ENCODE measurements at places on chromosomes 11 and 22.

DNA sequence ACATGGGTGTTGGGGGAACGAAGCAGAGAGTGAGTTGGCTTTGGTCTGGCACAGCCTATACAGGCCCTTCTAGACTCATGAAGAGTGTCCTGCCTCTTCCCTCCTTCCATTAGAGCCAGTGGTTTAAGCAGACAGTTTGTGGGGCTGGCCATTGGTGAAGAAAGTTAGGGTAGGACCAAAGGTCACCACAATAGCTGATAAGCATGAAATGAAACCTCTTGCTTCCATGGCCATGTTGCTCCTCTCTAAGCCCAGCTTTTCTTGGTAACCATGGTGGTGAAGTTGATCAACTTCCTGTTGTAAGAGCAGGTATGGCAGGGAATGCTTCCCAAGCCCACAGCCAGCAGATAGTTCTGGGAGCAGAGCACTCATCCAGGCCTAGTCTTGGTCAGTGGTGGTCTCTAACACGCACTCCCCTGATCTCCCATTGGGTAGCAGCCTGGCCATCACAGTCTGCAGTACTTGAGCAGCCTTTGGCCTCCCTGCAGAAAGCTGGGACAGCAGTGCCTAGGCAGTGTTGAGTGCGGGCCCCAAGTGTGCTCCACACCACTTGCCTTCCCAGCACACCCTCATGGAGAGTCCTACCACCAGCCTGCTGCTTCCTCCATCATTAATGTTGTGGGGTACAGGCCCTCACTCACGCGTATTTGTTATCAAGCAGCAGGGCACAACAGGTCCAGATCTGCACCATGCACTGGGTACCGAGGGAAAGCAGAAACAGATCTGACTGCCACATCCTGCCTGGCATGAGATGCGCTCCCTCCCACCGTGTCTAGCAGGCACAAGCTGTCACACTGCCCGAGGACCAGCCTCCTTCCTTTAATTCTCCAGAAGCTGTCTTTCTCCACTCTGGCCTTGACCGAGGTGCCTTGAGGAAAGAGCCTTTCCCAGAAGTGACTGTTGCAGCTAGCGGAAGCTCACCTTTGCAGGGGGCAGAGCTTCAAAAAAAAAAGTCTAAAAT lies 65.8 kb upstream of the SUSD2 start:
- no peak for DNase-seq

DNA sequence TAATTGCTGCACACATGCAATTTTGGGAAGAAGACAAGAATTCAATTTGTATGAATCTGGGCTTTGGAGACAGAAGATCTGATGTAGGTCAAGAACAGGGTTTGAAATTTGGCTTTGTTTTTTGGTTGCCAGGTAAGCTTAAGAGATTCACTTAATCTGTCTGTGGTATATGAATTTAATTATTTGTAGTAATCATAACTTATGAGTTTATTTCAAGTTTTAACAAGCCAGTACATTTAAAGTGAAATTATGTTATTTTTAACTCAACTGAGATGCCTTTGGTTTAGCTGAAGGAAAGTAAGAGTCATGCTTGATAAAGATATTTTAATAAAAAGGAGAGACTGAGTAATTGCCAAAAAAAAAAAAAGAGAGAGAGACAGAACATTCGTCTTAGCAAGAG lies 384.1 kb downstream of the LUZP2 start:
- DNase-seq: no peak

DNA sequence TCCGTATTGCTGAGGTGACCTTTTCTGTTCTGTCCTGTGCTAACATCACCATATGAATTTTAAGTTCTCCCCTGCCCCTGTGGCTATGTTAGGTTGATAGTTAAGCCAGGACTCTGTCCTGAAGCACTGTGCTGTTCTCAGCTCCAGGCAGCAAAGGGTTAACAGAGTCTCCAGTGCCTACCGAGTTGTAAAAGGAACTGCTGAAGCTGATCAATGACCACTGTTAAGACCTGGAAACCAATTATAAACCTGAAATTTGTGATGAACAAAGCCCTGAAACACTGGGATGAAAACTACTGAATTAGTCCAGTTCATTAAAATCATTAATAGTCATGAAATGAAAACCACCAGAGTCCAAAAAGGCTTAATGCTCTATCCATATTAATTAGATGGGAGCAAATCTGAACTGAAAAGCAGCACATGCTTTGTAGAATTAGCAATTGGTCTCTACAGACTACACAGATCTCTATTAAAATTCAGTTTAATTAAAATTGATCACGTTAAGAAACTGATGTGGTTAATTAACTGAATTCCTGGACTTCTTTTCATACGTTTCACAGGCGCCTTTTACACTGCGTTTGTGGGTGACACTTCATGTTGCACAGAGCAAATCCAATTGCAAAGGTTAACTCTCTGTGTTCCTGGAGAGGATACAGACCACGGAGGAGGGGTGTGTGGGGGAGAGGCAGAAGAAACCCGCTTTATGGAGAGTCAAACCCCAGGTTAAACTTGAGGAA lies 188.5 kb upstream of the MPPED2 start:
- DNase-seq: no peak

DNA sequence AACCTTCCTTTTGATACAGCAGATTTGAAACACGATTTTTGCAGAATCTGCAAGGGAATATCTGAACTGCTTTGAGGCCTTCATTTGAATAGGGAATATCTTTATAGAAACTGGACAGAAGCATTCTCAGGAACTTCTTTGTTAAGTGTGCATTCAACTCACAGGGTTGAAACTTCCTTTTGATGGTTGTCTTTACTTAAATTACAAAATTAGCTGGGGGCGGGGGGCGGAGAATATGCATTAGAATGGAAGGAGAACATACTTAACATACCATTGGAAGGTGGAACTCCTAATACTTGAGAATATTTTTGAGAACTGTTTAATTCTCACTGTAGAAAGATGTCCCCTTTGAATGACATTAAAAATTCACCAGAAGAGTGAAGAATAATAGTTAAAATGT lies 104.4 kb downstream of the TRIM51G start:
- DNase-seq: no peak

GRCh38 chr22:44550711-44551491 lies 52.9 kb upstream of the RTL6 start:
- peak; percentile 84 for DNase-seq

GRCh38 chr11:75719340-75720239 lies 2.0 kb downstream of the MOGAT2 start:
- DNase-seq: no peak

DNA sequence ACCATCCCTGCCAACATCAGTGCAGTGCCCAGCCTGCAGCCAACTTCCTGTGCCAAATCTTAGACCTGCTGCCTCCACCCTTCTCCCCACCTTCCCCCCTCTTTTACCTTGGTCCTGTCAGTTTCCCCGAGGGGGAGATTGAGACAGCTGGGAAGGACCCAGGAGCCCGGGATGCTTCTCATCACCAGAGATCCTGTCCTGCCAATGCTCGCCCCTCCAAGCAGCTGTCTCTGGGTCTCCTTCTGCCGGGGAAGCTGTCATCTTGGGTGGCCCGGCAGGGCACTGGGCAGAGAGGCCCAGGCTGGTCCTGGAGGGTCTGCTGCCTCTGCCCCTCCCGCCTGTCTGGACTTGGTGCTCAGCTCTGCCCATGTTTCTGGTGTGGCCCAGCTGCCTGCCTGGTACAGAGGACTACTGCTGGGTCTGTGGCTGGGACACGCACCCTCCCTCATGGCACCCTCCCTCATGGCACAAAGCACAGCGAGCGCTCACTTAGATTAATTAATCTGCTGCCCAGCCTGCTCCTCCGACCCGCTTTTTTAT lies 60.4 kb upstream of the THY1 start:
- no peak for DNase-seq
